Neuronal stem cell (in vitro differentiated cells): ENCODE measurements at places on chromosomes 4 and X.

GRCh38 chrX:15203694-15204093 lies 66.2 kb downstream of the ASB9 start:
- H3K27me3 ChIP-seq = peaks cover 2% of the 10 kb centered on the region
- no peak overlapping the region for H3K27ac ChIP-seq
- no peaks in the 10 kb centered on the region for H3K36me3 ChIP-seq
- H3K4me3 ChIP-seq = no peak overlapping the region
- no peaks in the 10 kb centered on the region for H3K4me1 ChIP-seq
- DNase-seq = no peak

GRCh38 chrX:3963980-3964379 lies 250.5 kb upstream of the PRKX start:
- no peak overlapping the region for H3K27ac ChIP-seq
- no peaks in the 10 kb centered on the region for H3K36me3 ChIP-seq
- no peaks in the 10 kb centered on the region for H3K4me1 ChIP-seq
- no peak for DNase-seq

GRCh38 chr4:12707381-12708175 lies 776.6 kb downstream of the RAB28 start:
- no peak overlapping the region for H3K27ac ChIP-seq
- no peak for DNase-seq

GRCh38 chrX:275967-276580 lies 5.1 kb upstream of the PLCXD1 start:
- peak; percentile 56 for DNase-seq
- no peaks in the 10 kb centered on the region for H3K27me3 ChIP-seq
- peaks cover 12% of the 10 kb centered on the region for H3K4me1 ChIP-seq
- peak overlapping the region; percentile 29 for H3K4me3 ChIP-seq
- H3K36me3 ChIP-seq = no peaks in the 10 kb centered on the region

DNA sequence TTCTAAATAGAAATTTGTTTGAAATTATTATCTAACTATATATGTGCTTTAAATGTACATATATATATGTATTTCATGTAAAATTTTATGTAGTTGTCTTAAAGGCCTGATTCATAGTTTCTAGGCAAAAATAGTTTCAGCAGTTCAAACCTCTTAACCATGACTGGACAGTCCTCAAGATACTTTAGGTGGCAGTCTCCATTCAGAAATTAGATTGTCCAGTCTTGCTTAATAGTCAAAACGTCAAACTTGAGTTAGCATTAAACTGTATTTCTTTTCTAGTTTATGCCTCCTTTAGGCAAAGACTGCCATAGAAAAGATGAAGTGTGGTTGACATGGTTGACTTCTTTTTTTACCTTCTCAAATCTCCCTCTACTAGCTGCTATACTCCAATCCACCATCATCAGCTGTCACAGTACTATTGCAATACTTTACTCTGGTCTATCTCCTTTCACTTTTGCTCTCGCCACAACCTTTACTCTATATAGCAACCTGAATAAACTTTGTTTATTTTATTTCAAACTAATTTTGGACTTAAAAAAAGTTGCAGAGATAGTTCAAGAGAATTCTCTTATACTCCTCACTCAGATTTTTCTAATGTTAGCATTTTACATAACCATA lies 395.6 kb upstream of the DIPK2B start:
- no peaks in the 10 kb centered on the region for H3K36me3 ChIP-seq
- H3K27ac ChIP-seq = no peak overlapping the region
- H3K27me3 ChIP-seq = peaks cover 2% of the 10 kb centered on the region
- peaks cover 1% of the 10 kb centered on the region for H3K4me1 ChIP-seq
- H3K4me3 ChIP-seq = no peak overlapping the region

DNA sequence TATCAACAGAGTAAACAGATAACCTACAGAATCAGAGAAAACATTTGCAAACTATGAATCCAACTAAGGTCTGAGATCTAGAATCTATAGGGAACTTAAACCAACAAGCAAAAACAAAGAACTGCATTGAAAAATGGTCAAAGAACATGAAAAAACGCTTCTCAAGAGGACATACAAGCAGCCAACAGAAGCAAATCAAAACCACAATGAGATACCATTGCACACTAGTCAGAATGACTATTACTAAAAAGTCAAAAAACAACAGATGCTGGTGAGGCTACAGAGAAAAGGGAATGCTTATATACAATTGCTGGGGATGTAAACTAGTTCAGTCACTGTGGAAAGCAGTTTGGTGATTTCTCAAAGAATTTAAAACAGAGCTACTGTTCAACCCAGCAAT lies 255.7 kb downstream of the TMEM47 start:
- no peaks in the 10 kb centered on the region for H3K36me3 ChIP-seq
- H3K27ac ChIP-seq = no peak overlapping the region
- H3K27me3 ChIP-seq = no peaks in the 10 kb centered on the region
- DNase-seq = no peak

GRCh38 chrX:102712981-102713625 lies 855 bp downstream of the GPRASP2 start:
- H3K4me1 ChIP-seq = peaks cover 4% of the 10 kb centered on the region
- H3K36me3 ChIP-seq = peaks cover 3% of the 10 kb centered on the region
- no peaks in the 10 kb centered on the region for H3K27me3 ChIP-seq
- peak overlapping the region; percentile 65 for H3K4me3 ChIP-seq
- H3K27ac ChIP-seq = peak overlapping the region; percentile 27
- peak; percentile 15 for DNase-seq

- no peaks in the 10 kb centered on the region for H3K27me3 ChIP-seq
- H3K27ac ChIP-seq = no peak overlapping the region
- H3K4me3 ChIP-seq = no peak overlapping the region
- no peak for DNase-seq
- H3K4me1 ChIP-seq = no peaks in the 10 kb centered on the region
Observed at GRCh38 chr4:129233691-129234090, 137.7 kb downstream of the C4orf33 start.

- H3K4me1 ChIP-seq = no peaks in the 10 kb centered on the region
- no peak overlapping the region for H3K4me3 ChIP-seq
- no peak overlapping the region for H3K27ac ChIP-seq
- H3K27me3 ChIP-seq = peaks cover 61% of the 10 kb centered on the region
- H3K36me3 ChIP-seq = no peaks in the 10 kb centered on the region
Observed at GRCh38 chr4:1400831-1401408, 5.3 kb downstream of the NKX1-1 start.

DNA sequence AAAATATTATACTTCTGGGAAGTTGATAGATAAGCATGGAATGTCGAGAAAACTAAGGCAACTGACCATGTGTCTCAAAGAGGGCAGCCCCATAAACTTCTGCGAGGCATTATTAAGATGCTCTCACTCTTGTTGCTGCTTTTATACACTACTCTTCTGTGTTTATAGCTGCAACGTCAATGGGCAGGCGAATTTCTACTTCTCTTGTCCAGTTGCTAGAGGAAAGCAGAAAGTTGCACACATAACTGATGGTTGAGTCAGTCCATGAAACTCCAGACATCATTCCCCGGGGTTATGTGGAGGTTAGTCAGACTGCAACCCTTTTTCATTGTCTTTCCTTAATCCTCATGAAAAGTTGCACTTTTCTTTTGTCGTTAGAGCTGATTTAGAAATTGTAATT lies 39.8 kb downstream of the VCX3B start:
- no peak overlapping the region for H3K4me3 ChIP-seq
- H3K36me3 ChIP-seq = no peaks in the 10 kb centered on the region
- no peak overlapping the region for H3K27ac ChIP-seq
- no peaks in the 10 kb centered on the region for H3K4me1 ChIP-seq

- no peak for DNase-seq
- no peak overlapping the region for H3K27ac ChIP-seq
- H3K4me1 ChIP-seq = peaks cover 41% of the 10 kb centered on the region
- H3K36me3 ChIP-seq = no peaks in the 10 kb centered on the region
- H3K4me3 ChIP-seq = no peak overlapping the region
Observed at GRCh38 chr4:3703677-3704521, 62.3 kb upstream of the ADRA2C start.

- no peaks in the 10 kb centered on the region for H3K36me3 ChIP-seq
- no peaks in the 10 kb centered on the region for H3K27me3 ChIP-seq
- DNase-seq = no peak
- no peaks in the 10 kb centered on the region for H3K4me1 ChIP-seq
- no peak overlapping the region for H3K4me3 ChIP-seq
Observed at GRCh38 chr4:166625018-166625637, 609.2 kb downstream of the SPOCK3 start.

DNA sequence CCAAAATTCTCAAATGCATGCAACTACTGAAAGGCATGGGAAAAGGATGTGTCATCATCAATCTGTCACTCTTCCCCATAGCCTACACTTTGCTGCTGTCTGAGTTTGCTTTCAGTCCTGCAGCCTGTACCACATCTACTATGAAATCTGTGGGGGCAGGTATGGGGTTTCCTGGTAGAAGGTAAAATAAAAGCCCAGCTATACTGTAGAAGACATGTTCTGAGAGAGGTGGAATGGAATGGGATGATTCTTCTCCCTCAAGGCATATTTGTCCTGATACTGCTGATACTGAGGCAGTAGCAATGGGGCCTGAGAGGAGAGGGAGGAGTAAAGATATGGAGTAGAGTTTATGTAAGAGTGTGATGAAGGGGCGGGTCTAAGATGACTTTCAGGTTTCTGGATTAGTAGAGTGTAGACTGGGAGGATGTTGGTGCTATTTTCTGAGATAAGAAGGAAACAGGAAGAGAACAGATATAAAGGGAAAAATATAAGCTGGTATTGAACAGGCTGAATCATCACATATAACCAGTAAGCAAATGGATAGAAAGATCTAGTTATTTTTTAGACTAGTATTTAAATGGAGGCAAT lies 38.7 kb upstream of the GYPA start:
- H3K27me3 ChIP-seq = no peaks in the 10 kb centered on the region
- H3K27ac ChIP-seq = no peak overlapping the region
- H3K4me1 ChIP-seq = peaks cover 12% of the 10 kb centered on the region

DNA sequence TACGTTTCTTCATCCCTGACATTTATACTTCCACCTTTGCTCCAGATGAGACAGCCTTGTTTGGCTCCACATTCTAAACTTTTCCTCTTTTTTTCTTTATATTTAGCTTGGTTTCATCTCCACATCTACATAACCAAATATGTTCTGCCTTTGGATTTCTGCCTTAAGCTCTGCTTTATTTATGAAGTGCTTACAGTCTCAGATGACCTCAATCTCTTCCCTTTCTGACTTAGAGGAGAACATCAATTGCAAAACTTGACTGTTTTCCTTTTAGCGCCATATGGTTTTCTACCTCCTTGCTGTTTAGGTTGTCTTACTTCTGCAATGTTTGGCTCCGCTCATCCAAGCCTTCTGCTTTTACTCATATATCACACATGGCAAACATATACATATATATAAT lies 7.5 kb downstream of the ASB5 start:
- H3K4me1 ChIP-seq = peaks cover 7% of the 10 kb centered on the region
- no peaks in the 10 kb centered on the region for H3K36me3 ChIP-seq
- H3K27me3 ChIP-seq = no peaks in the 10 kb centered on the region
- H3K4me3 ChIP-seq = no peak overlapping the region

GRCh38 chr4:105725623-105726022 lies 17.0 kb downstream of the GSTCD start:
- no peaks in the 10 kb centered on the region for H3K4me1 ChIP-seq
- no peaks in the 10 kb centered on the region for H3K27me3 ChIP-seq
- H3K27ac ChIP-seq = no peak overlapping the region
- no peak overlapping the region for H3K4me3 ChIP-seq

- no peaks in the 10 kb centered on the region for H3K36me3 ChIP-seq
- DNase-seq = no peak
- no peaks in the 10 kb centered on the region for H3K4me1 ChIP-seq
- no peak overlapping the region for H3K4me3 ChIP-seq
Observed at GRCh38 chr4:34193451-34194154, 2050.7 kb downstream of the ARAP2 start.
